Esophagus muscularis mucosa (tissue), 4 donors: ENCODE measurements at places on chromosomes 7 and 10.

DNA sequence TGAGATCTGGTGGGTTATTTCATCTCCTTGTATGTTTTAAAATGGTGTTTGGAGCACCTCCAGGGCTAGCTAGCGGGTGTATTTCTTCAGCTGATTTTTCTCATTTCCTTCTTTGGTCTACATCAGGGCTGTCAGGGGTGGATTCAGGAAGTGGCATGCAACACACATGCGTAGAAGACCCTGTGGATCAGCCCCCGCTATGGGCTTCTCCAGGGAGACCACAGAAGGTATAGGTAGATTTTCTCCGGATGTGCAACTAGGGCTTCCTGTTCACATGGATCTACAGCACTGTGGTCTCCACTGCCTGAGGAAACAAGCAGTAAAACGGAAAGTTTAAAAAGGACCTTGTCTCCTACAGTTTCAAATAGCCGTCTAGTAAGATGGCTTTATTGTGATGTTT, 10.4 kb downstream of the NUB1 start:
- DNase-seq: no peak

- DNase-seq: no peak
These were observed 9.3 kb downstream of the SCD start for GRCh38 chr10:100356067-100357017.

DNA sequence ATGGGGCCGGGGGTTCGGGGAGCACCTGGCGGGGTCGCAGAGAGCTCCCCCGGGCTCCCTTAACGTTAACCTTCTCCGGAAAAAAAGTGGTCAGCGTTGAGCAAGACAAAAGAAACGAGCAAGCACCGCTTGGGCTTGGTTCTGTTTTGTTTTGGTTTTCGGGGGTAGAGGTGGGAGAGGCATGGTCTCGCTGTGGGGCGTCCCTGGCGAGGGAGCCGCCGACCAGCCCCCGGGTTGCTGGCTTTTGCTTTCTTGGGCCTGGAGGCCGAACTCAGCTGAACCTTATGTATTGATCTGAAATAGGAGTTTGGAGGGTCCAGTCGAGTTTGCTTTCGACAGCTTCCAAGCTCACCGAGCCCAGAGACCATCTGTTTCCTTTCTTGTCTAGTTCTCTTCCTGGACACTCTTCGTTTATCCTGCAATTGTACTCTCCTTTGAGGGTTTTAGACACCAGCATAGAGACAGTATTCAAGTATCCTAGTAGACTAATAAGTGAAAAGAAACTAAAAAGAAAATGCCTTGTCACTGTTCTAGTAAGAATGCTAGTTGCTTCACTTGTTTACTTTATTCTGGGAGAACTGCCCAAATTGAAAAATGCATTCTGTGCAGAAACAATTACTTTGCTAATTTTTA, 980 bp downstream of the FHIP2A start:
- DNase-seq: no peak

DNA sequence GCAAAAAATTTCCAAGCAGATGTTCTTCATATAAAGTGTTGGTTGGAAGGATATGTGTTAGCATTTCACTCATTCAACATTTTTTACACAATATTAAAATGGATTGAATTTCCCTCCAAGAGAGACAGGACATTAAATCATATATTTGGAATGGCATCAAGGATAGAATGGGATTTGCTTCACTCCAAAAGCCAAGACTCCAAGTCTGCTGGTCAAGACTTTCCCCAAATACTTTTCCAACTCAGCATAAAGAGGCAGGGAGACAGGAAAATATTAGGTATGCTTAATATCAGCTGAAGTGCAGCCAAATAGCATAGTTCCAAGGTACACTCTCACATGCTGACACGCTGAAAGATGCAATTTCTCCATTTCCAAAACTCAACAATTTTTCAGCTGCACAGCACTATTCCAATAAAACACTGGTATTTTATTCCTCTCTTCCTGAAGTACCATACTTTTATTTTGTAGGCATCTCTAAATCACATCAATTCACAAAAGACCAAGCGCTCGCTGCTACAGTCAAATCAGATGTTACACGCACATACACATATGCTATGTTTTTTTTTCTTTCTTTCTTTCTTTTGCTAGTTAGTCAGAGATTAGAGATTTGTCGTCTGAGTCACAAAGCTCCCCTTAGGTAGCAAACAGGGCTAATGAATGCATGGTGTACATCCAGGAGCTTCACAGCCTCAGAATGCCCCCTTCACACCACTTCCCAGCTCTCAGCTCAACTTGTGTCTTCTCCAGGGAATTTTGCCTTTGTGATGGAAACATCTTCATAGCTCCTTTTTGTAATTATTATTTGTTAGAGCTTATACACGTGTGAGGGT, 1033.8 kb upstream of the AUTS2 start:
- no peak for DNase-seq

- no peak for DNase-seq
These were observed 12.6 kb downstream of the TWIST1 start for GRCh38 chr7:19104811-19105210.

GRCh38 chr10:66151346-66151745, 774.5 kb upstream of the LRRTM3 start:
- no peak for DNase-seq

DNA sequence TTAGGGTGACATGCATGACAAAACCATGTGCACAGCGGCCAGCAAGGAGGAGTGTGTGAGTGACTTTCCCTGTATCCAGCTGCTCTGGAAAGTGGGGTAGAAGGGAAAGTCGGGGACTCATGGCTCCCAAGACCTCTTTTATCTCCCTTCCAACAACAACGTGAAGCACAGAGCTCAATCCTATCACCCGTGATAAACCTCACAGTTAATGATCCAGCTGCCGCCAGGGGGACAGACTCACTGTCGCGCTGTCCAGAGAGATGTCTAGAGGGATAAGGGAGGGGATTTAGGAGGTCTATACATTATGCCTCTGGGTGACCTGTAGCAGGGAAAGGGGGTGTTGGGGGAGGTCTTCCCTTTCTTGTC, 84.0 kb upstream of the SMNDC1 start:
- no peak for DNase-seq

- no peak for DNase-seq
These were observed 461.0 kb downstream of the PTPRN2 start for GRCh38 chr7:158126661-158127060.

- DNase-seq: no peak
These were observed 71.8 kb upstream of the PPIF start for GRCh38 chr10:79275431-79275851.

- no peak for DNase-seq
These were observed 314.2 kb upstream of the GNAI1 start for GRCh38 chr7:79820387-79820786.

GRCh38 chr7:3109311-3109915, 65.7 kb upstream of the CARD11 start:
- DNase-seq: no peak

- no peak for DNase-seq
These were observed 64.2 kb downstream of the PHYHIPL start for GRCh38 chr10:59240582-59241183.

DNA sequence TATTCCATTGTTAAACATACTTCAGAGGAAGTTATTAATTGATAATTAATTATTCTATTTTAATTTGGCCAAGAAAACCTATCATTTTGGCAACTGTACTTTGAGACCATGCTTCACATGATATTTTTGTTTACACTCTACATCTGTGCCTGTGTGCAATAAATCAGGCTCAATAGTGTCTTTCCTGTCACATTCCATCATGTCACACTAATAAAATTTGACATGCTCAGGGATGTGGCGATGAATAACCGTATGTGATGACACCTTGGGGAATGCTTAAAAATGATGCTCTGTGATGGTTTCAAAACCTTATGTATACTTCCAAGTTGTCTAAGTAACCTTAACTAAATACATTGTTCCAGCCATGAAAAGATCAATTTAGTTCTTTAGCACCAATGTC, 364.6 kb upstream of the TEX47 start:
- no peak for DNase-seq

DNA sequence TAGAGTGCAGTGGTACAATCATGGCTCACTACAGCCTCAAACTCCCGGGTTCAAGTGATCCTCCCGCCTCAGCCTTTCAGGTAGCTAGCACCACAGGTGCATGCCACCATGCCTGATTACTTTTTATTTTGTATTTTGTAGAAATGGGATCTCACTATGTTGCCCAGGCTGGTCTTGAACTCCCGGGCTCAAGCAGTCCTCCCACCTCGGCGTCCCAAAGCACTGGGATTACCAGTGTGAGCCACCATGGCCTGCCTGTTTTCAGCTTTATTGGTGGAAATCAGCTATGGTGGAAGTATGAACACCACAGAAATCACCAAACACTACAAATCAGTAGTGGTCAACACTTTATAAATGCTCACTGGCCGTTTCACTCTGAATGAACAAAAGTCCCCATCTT, 299.9 kb upstream of the LYZL1 start:
- DNase-seq: no peak

- DNase-seq: peak; percentile 93
These were observed at the start of gene TMEM273 for GRCh38 chr10:49187950-49188761. TSS of gene TMEM273 (minus strand) at chr10:49188391. CDS start at chr10:49188336, 55 bp downstream.

DNA sequence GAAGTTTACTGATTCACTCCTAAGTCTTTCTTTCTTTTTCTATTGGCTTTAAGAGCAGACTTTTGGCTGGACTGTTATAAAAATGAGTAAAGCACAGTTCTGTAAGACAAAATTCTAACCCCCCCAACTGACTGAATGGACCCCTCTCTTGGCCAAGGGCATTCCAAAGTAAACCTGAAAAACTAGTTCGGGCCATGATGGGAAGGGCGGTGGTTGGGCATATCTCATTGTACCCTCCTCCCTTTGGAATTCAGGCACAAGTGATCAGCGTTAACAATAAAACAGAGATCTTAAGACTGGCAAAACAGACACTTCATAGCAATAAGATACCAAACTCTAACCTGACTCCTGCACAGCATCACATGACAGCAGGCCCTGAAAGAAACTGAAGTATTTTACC, 6.1 kb upstream of the KIF20B start:
- no peak for DNase-seq

GRCh38 chr7:105222953-105223352, 165.8 kb downstream of the SRPK2 start:
- DNase-seq: no peak

- DNase-seq: no peak
These were observed 384.7 kb downstream of the MDFIC start for GRCh38 chr7:115306586-115306985.

- DNase-seq: no peak
These were observed 2.1 kb downstream of the SCD start for GRCh38 chr10:100349087-100349486.

- DNase-seq: no peak
These were observed 2.7 kb upstream of the CLEC5A start for GRCh38 chr7:141949451-141949850.

- DNase-seq: no peak
These were observed 91.8 kb downstream of the BAMBI start for GRCh38 chr10:28769091-28769604.

DNA sequence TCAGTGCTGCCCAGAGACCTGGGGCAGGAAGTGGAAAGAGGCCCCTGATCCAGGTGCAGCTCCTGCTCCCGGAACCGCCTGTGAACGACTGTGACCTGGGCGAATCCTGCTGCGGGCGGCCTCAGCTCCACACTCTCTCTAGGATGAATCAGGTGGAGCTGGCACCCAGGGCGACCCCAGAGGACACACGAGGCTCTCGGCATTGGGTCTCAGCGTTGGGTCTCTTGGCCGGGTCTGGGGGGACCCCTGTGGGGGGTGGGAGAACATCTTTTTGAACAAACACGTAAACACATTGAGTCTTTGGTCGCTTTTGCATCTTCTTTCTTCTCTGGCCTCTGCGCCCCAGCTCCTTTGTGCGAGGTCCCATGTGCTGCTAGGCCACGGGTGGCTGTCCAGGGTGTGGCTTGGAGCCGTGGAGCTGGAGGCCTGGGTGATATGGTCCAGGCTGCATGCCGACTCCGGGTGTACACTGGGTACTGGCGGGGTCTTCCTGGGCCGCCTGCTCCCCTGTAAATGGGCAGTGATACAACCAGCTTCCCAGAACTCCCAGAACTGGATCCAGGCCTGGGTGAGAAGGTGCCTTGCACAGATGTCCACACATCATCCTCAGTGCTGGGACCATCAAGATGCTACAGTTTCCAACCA, 435.8 kb downstream of the DNAJB6 start:
- no peak for DNase-seq

DNA sequence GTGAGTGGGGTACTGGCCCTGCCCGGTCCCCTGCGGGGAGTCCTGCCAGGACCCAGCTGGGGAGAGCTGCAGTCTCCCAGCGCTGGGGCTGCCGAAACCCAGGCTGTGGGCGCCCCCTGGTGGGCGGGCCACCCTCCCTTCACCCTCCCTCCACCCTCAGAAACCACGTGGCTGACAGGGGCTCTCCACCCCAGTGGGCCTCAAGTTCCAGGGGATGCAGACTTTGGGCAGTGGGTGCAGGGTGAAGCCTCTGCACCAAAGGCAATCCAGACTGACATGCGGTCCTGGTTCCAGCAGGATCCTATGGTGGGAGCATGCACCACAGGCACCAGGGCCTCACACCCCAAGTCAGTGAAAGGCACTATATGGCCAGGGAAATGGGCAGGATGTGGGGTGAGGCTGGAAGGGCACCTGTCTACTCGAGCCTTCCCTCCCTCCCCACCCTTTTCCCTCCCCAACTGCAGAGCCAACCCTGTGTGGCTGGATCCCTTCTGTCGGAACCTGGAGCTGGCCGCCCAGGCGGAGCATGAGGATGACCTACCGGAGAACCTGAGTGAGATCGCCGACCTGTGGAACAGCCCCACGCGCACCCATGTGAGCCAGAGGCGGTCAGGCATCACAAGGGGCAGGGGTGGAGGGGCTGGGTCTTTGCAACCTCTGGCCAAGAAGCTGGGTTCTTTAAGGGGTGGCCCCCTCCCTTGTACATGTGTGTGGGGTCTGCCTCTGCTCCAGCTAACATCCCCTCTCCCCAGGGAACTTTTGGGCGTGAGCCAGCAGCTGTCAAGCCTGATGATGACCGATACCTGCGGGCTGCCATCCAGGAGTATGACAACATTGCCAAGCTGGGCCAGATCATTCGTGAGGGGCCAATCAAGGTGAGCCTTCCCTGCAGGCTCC, 38.8 kb downstream of the PSAP start:
- no peak for DNase-seq

DNA sequence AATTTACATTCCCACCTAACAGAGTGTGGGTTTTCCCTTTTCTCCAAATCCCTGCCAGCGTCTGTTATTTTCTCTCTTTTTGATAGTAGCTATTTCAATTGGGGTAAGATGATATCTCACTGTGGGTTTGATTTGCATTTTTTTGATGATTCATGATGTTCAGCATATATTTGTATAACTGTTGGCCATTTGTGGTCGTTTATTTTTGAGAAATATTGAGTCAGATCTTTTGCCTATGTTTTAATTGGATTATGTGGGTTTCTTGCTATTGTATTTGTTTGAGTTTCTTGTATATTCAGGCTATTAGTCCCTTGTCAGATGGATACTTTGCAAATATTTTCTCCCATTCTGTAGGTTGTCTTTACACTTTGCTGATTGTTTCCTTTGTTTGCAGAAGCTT, 193.8 kb downstream of the ABCA13 start:
- DNase-seq: no peak

- DNase-seq: no peak
These were observed 83.0 kb upstream of the FAM180A start for GRCh38 chr7:135831455-135832195.

DNA sequence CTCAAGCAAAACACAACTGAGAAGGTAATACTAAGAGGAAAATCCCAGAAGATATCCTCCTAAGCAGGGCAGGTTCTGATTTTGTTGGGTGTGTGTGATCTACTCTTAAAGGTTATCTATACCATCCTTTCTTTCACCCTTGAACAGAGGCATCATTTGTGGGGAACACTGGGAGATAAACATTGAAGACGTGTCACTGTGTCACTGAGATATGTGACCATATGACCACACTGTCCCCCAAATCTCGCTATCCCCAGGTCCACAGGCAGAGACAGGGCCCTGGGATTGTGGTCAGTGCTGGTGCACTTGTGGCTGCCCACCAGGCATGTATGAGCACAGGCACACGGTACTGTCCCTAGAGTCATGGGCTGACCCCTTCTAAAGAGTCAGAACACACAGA, 30.0 kb downstream of the TECTB start:
- no peak for DNase-seq
